ENCODE measurements at places on chromosomes 4 and X.

DNA sequence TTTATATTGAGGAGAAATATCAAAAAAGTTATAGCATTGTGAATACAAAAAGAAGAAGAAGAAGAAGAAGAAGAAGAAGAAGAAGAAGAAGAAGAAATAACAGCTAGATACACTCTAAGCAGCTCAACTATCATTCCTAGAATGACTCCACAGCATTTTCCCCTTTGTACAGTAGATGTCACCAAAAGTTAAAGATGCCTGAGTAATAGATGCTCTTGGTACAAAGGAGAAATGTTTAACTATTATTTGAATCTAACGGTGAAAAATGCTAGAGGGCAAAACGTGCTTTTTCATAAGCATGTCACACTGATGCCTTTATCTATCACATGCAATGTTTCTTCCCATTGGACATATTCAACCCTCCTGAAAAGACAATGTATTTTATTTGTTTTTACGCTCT lies 178.4 kb upstream of the GPRIN3 start:
- DNase-seq: no peak

DNA sequence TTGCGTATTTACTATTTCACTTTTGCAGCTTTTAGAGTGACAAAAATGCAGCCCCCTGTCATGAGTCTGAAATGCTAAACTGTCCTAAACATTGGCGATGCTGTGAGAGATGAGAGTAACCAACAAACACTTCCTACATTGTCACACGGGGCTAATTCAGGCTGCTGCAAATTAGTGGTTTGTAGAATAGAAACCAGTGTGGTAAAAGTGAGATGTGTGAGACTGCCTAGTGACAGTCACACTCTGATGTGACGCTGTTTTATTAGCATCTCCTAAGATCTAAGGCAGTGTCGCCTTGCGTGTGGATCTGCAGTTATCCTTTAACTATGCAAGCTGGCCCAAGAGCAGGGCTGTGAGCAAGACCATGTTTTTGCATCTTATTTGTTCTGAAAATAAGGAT lies 800.2 kb upstream of the TENM3 start:
- no peak for DNase-seq

DNA sequence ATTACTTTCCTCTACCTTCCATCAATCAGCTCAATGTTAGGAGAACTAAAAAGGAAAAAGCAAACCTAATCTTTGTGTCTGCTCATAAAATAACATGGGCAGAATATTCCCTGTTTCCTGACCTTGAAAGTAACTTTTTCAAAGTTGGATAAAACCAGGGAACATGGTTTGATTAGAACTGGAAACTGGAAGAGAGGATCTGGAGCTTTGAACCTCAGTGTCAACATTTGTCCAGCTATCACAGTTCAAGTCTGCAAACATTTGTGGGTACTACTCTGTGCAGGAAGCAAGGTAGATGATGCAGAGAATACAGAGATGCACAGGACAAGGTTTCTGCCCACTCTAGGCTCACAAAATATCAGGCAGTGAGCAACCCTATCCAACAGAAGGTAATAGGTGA lies 86.4 kb upstream of the TAB3 start:
- DNase-seq: no peak

GRCh38 chr4:155413451-155413850 lies 36.7 kb upstream of the MAP9 start:
- no peak for DNase-seq

DNA sequence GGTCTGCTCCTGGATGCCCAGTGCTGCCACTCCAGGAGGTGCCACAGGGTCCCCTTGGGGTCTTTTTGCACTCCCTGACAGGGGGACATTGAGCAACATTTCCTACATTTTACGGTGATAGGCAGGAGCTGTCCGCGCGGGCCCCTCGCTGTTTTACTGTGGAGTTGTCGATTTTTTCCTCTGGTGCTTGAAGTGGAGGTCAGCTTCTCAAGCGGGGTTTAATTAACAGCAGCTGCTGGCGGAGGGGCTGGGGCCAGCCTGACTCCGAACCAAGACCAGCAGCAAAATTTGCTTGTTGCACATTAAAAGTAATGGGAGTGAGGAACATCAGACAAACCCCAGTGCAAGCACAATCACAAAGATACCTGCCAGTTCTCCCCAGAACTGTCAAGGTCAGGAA lies 13.2 kb upstream of the SH3TC1 start:
- DNase-seq: no peak

DNA sequence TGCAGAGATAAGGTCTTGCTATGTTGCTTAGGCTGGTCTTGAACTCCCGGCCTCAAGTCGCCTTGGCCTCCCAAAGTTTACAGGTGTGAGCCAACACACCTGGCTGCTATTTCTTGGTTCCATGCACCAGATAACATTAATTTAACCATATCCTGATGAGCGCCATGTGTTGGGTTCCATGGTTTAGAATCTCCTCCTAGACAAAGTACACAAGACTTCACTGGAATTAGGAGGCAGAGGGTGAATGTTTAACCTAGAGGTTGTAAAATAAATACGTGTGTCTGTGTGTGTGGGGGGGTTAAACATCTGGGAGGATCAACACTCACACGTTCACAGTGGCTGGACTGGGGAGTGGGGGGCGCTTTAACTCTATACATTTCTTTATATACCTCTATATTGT lies 32.4 kb upstream of the SORCS2 start:
- no peak for DNase-seq

- DNase-seq: no peak
Measured at GRCh38 chr4:134470544-134470943, 269.0 kb upstream of the PABPC4L start.

GRCh38 chrX:150547375-150548115 lies 20.9 kb upstream of the MTM1 start:
- peak; percentile 12 for DNase-seq

GRCh38 chr4:106951891-106952290 lies 84.2 kb downstream of the DKK2 start:
- DNase-seq: no peak

DNA sequence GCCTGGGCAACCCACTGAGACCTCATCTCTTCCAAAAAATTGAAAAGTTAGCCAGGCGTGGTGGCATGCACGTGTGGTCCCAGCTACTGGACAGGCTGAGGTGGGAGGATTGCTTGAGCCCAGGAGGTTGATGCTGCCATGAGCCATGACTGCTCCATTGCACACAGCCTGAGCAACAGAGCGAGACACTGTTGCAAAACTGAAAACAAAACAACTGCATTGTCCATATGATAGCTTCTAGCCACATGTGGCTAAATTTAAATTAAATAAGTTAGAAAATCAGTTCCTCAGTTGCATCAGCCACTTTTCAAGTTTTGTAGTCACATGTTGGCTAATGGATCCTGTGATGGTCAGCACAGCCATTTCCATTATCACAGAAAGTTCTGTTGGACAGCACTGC lies 67.9 kb downstream of the GAB1 start:
- no peak for DNase-seq

DNA sequence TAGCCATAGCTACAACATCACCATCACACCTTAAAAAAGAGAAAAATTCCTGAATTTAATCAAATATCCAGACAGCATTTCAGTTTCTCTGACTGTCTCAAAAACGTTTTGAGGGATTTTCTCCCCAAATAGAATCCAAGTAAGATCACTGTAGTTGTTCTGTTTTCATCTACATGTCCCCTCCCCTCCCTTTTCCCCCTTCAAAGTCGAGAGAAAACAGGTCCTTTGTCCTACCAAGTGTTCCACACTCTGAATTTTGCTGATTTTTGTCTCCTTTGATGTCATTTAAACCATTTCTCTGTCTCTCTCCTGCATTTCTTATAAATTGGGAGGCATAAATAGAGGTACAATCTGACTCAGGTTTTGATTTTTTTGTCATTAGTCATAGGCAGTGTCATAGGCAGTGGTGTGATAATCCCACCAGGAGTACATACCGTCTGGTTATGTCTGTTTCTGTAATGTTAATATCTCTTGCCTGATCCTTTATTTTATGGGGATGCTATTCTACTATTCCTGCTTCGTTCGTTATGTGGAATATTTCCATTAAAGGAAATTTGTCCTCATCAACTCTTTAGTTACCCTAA lies 348.6 kb downstream of the PTTG2 start:
- no peak for DNase-seq

Data from CD4-positive, alpha-beta T cell treated with Interleukin-6 for 4 hours (primary cell).